ENCODE measurements at places on chromosomes 12 and 14.

GRCh38 chr12:15677726-15678201 lies 111.4 kb downstream of the EPS8 start:
- DNase-seq: no peak

DNA sequence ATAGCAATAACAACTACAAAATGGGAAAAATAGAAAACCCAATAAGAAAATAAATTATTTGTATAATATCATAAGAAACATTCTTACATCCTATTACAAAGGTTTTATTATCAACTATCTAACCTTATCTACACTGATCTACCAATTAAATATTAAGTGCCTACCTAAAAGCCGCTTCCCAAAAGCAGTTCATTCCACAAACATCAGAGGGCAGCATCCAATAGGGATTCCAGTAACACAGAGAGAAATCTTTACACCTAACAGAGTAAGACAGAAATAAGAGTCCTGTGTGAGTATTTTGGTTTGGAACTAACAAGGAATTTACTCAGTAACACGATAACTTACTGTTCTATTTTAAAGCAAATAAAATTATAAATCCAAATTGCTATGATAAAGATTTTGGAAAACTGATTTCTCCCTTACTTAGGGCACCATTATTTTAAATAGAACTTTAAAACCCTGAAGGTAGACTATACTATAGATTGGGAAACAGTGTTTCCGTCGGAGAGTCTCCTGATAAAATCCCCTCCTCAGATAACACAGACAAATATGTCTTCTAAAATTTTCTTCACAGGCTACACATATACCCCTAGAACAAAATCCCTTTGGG lies 15.0 kb downstream of the GXYLT1 start:
- no peak for DNase-seq

GRCh38 chr14:22551605-22551997 lies 37.4 kb downstream of the DAD1 start:
- no peak for DNase-seq

DNA sequence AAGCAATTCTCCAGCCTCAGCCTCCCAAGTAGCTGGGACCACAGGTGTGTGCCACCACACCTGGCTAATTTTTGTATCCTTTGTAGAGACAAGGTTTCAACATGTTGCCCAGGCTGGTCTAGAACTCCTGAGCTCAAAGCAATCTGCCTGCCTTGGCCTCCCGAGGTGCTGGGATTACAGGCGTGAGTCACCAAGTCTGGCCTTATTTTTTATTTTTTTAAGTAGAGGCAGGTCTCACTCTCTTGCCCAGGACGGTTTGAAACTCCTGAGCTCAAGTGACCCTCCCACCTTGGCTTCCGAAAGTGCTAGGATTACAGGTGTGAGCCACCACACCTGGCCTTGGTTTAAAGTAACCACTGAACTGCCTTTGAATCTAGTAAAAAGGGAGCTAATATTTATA lies 56.8 kb downstream of the SPPL3 start:
- no peak for DNase-seq

GRCh38 chr14:64605926-64606685 lies 56.3 kb downstream of the PPP1R36 start:
- DNase-seq: no peak

- DNase-seq: no peak
These were observed 89.8 kb downstream of the CHST11 start for GRCh38 chr12:104546575-104546974.

GRCh38 chr12:49667325-49668090 lies 39.7 kb downstream of the FMNL3 start:
- DNase-seq: no peak

DNA sequence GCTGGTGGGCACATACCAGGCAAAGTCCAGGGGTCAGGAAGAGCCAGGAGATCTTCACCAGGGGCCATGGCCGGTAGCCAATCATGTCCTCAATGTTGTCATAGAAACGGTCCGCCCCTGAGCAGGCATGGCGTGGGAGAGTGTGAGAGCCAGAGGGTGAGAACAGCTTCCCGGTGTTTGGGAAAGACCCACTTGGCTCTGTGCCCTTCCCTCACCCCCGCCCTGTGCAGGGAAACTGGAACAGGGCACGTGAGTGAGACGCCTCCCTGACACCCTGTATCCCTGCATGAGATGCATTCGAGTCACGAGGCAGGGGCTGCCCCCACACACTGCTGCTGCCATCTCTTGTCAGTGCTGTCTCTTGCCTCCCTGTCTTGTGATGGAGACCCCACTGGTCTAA lies 20.7 kb downstream of the SLC6A12 start:
- DNase-seq: no peak

All from stimulated activated CD4-positive, alpha-beta T cell treated with anti-CD3 and anti-CD28 coated beads, Interleukin-1b, Interleukin-23, amount 100 ng/mL, for 1 hour (primary cell).